ENCODE measurements at places on chromosomes 5 and 9. TPM values are rescaled to one million over a fixed set of nuclear protein-coding genes. Genes with fewer than 3 reads are reported as not detected.
A peak's percentile ranks its signal among the peaks of the same experiment; 100 is the strongest.

DNA sequence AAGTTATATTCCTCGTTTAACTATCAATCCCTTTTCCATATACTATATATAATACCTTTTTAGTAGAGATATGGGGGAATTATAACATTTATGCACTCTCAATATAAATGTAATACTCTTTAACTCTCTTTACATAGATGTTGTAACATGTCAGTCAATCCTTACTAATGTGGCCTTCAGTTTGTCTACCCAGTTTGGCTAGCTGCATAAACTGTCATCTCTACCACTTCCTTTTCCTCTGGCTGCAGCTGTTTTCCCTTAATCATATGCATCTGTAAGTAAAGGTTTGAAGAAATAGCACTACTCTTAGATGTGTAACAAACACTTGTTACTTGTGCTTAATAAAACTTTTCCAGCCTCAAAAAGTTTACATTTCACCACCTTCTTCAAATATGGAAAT, 13.4 kb downstream of the ABHD17B start:
- H3K4me3 ChIP-seq, result no peak overlapping the region
- no peak overlapping the region for H3K27ac ChIP-seq
- DNase-seq, result no peak
- peaks cover 59% of the 10 kb centered on the region for H3K4me1 ChIP-seq
- no peaks in the 10 kb centered on the region for H3K27me3 ChIP-seq

- peaks cover 17% of the 10 kb centered on the region for H3K36me3 ChIP-seq
- H3K4me3 ChIP-seq, result peak overlapping the region; percentile 46
- peaks cover 83% of the 10 kb centered on the region for H3K4me1 ChIP-seq
- H3K27me3 ChIP-seq, result no peaks in the 10 kb centered on the region
Measured at GRCh38 chr9:94923326-94924089, 197.0 kb downstream of the AOPEP start.

NAIP gene
- total RNA-seq, result 4.0 TPM

GRCh38 chr5:94707359-94707758, 88.9 kb downstream of the SLF1 start:
- H3K4me3 ChIP-seq, result no peak overlapping the region
- no peak for DNase-seq
- H3K27ac ChIP-seq, result no peak overlapping the region
- H3K36me3 ChIP-seq, result no peaks in the 10 kb centered on the region
- H3K4me1 ChIP-seq, result peaks cover 29% of the 10 kb centered on the region

- no peak overlapping the region for H3K27ac ChIP-seq
- DNase-seq, result no peak
- no peak overlapping the region for H3K4me3 ChIP-seq
- peaks cover 44% of the 10 kb centered on the region for H3K27me3 ChIP-seq
Measured at GRCh38 chr5:15474143-15474719, 25.7 kb upstream of the FBXL7 start.

GRCh38 chr5:112862085-112862484, 998 bp downstream of the SRP19 start:
- peaks cover 30% of the 10 kb centered on the region for H3K4me1 ChIP-seq
- peaks cover 10% of the 10 kb centered on the region for H3K36me3 ChIP-seq
- H3K27ac ChIP-seq, result peak overlapping the region; percentile 98

DNA sequence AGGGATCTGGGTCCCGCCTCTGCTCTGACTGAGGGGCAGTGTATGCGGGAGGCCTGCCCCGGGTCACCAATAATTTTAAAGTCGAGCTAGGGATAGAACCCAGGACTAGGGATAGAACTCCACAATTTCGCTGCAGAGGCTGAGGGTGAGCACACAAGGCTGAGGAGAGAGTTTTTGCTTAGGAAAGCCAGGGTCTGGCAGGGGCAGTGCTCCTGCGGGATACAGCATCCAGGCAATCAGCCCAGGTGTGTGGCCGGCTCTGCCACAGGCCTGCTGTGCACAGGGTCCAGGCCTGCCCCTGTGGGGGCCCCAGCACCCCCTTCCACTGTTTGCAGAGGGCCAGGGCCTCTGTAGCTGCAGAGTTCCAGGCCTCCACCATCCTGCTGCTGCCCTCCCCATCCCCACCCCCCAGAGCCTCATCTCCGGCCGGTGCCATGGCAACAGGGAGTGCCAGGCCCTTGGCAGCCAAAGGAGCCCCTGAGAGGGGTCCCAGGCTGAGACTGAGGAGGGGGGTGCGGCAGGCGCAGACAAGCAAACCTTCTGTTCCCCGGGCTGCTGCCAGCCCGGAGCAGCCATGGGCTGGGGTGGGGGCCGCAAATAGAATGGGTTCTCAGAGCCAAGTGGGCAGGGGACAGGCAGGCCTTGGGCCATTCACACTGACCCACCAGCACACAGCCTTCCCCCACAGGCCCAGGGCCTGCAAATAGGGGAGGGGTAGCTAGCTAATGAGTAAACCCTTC, 8.6 kb downstream of the PDGFRB start:
- DNase-seq, result no peak
- H3K4me1 ChIP-seq, result peaks cover 93% of the 10 kb centered on the region
- peak overlapping the region; percentile 100 for H3K27ac ChIP-seq
- H3K4me3 ChIP-seq, result no peak overlapping the region

DNA sequence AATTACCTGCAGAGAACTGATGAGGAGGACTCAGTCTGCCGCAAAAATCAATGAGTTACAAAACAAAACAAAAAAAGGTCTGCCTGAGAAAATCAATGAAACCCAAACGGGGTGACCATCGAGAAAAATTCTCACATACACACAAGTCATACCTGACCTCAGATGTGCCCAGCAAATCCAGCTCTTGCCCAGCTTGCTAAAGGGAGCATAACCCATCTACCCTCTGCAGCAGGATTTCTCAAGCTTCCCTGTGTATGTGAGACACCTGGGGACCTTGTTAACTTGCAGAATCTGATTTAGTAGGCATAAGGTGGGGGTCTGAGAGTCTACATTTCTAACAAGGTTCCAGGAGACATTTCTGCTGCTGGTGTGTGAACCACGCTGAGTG, 126.3 kb downstream of the TLE1 start:
- no peaks in the 10 kb centered on the region for H3K27me3 ChIP-seq
- H3K4me1 ChIP-seq, result peaks cover 51% of the 10 kb centered on the region
- no peak for DNase-seq

ELAVL2 gene
- 0.36 TPM for total RNA-seq

- H3K27ac ChIP-seq, result no peak within 1 kb of the TSS
- H3K36me3 ChIP-seq, result no peaks in the 10 kb centered on the region
- H3K4me3 ChIP-seq, result peak within 1 kb of the TSS; percentile 35
- DNase-seq, result no peak
- peaks cover 5% of the 10 kb centered on the region for H3K4me1 ChIP-seq
- peaks cover 11% of the 10 kb centered on the region for H3K27me3 ChIP-seq
Measured at GRCh38 chr9:113463418-113464285, at the start of gene RGS3. Gene RGS3, plus strand, starts transcription at chr9:113463727. Its CDS starts 76 bp downstream, at chr9:113463803.

DNA sequence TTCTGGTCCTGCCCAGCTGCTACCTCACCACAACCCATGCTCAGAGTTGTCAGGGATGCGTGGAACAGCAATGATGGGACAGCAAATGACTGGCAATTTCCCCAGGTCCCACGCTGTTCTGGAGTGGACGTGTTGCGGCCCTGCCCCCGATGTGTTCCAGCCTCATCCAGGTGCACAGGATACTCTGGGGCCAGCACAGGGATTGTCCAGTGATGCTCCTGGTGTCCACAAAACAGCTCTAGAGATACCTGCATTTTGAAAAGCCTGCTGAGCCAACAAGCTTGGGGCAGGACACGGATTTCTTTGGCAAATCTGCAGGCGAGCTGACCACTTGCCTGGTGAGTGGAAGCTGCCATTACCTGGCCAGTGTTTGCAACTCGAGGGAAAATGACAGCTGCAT, 88.7 kb downstream of the ANKRD33B start:
- no peaks in the 10 kb centered on the region for H3K4me1 ChIP-seq
- H3K4me3 ChIP-seq, result no peak overlapping the region
- no peaks in the 10 kb centered on the region for H3K27me3 ChIP-seq
- H3K27ac ChIP-seq, result no peak overlapping the region

- H3K4me3 ChIP-seq, result no peak overlapping the region
- no peaks in the 10 kb centered on the region for H3K27me3 ChIP-seq
- H3K27ac ChIP-seq, result no peak overlapping the region
- peaks cover 5% of the 10 kb centered on the region for H3K36me3 ChIP-seq
- H3K4me1 ChIP-seq, result peaks cover 16% of the 10 kb centered on the region
- no peak for DNase-seq
Measured at GRCh38 chr5:60403343-60404006, 296.5 kb downstream of the DEPDC1B start.
